ENCODE measurements at places on chromosomes 7 and 10. TPM values are rescaled to one million over a fixed set of nuclear protein-coding genes. Genes with fewer than 3 reads are reported as not detected.

The SYT15B gene
- not detected for total RNA-seq

The CYP2C8 gene
- total RNA-seq, result 0.07 TPM

The TBX20 gene
- total RNA-seq, result 4.3 TPM

The FFAR4 gene
- total RNA-seq, result not detected

The GPR158 gene
- total RNA-seq, result 0.33 TPM

The EBLN1 gene
- total RNA-seq, result not detected

The ZC3HAV1L gene
- total RNA-seq, result 23.7 TPM

The PIK3AP1 gene
- not detected for total RNA-seq

The HOXA11 gene
- 0.13 TPM for total RNA-seq

The SLC26A5 gene
- total RNA-seq, result not detected

All from smooth muscle cell of the pulmonary artery (primary cell).